ENCODE measurements at places on chromosomes 13 and 19. TPM values are rescaled to one million over a fixed set of nuclear protein-coding genes. Genes with fewer than 3 reads are reported as not detected.

Gene LYL1
- total RNA-seq, result 0.28 TPM

Gene PROSER1
- total RNA-seq, result 2.0 TPM

Gene FPR1
- total RNA-seq, result not detected

Gene ZSCAN4
- total RNA-seq, result not detected

Gene EBPL
- 57.9 TPM for total RNA-seq

Gene ZNF85
- total RNA-seq, result 5.9 TPM
